ENCODE measurements at places on chromosomes 3 and 15.
A peak's percentile ranks its signal among the peaks of the same experiment; 100 is the strongest.

GRCh38 chr15:101264911-101265641 lies 12.2 kb downstream of the SELENOS start:
- no peak for DNase-seq

DNA sequence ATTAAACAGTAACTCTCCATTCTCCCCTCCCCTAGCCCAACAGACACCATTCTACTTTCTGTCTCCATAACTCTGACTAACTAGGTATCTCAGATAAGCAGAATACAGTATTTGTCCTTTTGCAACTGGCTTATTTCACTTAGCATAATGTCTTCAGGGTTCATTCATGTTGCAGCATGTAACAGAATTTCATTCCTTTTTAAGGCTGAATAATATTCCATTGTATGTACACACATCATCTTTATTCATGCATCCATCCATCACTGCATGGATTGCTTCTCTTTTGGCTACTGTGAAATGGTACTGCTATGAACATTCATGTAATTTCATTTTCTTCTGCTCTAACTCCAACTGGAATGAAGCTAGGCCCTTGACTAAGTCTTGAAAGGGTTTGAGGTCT lies 2.0 kb upstream of the PTPN23 start:
- DNase-seq: no peak

GRCh38 chr3:171508206-171508605 lies 48.0 kb upstream of the TNIK start:
- DNase-seq: no peak

GRCh38 chr3:170621256-170621655 lies 35.4 kb upstream of the SLC7A14 start:
- DNase-seq: no peak

- DNase-seq: no peak
Measured at GRCh38 chr3:187069857-187070516, 69.3 kb downstream of the RPL39L start.

- no peak for DNase-seq
Measured at GRCh38 chr3:61628636-61629035, 67.3 kb downstream of the PTPRG start.

DNA sequence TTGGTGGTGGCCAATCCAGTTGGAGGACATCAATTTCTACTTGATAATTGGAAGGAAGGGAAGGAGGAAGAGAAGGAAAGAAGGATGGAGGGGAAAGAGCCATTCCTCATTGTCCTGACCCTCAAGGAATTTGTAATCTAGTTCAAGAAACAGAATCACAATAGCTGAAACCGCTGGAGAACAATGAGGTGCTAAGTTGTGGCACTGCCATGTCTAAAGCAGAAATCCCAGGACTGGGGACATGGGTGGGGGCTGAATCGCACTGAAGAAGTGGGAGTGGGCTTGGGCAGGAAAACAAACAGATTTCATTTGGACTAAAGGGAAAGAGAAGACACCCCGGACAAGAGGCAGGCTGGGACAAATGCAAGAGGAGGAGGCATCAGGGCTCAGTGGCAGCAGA lies 183.6 kb downstream of the UACA start:
- DNase-seq: no peak

GRCh38 chr3:164940745-164941144 lies 137.6 kb downstream of the SI start:
- DNase-seq: peak; percentile 18

GRCh38 chr3:57967590-57967989 lies 40.6 kb upstream of the FLNB start:
- no peak for DNase-seq

DNA sequence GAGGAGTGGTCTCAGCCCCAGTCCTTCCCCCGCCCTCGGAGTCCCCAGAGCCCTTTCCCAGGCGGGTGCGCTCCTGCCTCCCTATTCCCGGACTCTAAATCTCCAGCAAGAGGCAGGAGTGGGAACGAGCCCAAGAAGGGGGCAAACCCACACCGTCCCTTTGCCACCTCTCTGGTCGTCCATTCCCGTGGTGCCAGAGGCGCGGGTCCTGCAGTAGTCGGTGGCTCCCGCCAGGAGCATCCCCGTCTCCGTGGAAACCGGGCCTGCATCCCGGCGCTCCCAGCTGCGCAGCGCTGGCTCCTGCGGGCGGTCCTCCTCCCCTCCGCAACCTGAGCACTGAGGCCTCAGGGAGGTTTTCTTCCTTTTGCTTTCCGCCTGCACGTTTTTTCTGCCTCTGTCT lies 44.8 kb downstream of the LHFPL4 start:
- no peak for DNase-seq

DNA sequence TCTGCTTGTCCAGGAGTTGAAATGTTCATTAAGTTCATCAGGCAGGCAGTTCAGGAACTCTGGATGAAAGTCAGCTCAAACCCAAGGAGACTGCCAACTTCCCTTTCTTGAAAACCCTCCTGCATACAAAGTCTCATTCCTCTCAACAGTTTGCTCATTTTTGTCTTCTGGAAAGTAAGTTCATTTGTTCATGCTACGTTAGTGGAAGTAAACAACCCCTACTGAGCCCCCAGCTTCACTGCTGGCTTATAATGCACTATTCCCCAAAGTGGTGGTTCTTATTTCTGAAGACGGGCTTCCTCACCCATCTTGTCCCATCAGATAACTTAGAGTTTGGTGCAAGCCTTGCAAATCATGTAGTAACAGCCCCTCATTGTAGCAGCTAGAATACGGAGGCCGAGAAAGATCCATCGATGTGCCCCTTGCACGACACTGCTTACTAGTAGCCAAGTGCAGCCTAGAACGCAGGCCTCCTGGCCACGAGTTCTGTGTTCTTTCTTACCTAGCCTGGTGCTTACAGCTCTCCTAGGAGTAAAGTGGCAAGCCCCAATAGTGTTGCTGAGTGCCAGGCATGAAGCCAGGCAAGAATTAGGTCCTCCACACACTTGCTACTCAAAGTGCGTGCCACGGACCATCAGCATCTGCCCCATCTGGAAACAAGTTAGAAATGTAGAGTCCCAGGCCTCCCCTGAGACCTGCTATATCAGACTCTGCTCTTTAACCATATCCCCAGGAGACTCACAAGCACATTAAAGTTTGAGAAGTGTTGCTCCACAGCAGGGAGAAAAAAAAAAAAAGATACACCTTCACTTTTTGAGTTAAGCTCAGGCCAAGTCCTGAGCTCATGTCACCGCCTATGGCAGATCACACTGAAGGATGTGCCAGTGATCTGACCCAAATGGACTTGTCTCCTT lies 82.5 kb downstream of the RFTN1 start:
- DNase-seq: no peak

GRCh38 chr15:58381697-58382096 lies 50.1 kb upstream of the LIPC start:
- no peak for DNase-seq

- no peak for DNase-seq
Measured at GRCh38 chr3:13141991-13142412, 68.8 kb upstream of the IQSEC1 start.

DNA sequence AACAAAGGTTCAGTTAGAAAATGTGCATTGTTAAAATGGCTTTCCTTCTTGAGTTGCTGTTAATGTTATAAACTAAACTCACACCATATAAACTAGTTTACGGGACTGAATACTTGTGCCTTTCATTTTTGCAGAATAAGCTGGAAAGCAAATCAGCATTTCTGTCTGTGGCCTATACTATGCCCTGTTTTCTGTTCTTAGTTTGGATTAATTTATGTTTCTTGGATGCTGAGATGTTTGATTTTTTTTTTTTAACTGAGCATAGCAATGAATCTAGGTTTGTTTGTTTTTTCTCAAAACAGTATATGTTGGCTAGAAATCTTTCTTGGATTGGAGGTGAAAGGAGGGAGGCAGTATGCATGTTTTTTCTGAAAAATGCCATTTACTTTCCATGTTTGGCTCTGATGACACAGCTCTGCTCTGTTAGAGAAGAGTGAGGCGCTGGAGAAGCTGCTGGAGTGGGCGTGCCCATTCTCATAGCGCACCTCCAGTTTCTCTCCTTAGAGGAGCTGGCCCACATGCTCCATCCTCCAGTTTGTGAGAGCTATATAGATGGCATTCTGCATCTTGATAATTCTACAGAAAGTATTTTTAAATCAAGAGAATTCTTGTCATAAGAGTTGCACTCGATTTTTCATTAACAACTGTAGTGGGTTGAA lies 423.6 kb upstream of the TPM1 start:
- DNase-seq: no peak

DNA sequence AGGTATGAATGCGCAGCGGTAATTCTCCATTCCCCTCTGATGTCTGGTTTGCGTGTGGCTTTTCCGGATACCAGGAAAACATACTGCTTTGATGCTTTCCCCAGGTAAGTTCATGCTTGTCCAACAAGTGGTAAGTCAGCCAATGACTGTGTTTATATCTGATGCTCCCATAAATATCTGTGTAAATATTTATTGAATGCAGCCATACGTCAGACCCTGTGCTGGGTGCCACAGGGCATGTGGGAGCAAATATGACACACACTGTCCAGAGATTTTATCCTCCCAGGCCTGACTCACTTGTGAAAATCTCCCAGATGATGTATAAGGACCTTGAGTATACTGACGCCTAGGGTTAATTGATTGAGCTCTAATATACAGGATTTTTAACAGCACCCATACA lies 29.6 kb upstream of the CEMIP start:
- no peak for DNase-seq

DNA sequence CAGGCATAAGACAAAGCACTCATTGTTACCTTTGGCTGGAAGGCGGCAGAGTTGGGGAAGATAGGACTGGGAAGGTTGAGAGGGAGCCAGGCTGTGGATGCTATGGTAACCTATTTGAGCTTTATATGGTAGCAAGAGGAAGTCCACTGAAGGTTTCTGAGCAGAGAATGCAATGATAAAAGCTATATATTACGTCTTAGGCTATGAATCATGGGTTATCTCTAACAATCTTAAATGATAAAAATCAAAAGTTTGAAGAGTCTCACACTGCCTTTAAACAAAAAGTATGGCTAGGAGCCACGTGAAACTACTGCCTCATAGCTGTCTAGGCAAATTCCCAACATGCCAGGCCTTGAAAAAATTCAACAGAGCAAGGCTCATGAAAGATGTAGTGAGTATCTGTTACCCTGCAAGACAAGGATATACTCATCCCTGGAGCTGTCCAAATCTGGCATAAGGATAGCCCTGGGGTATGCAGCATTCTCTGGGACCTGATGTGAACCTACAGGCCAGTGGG lies 4.1 kb downstream of the P3H2 start:
- no peak for DNase-seq

GRCh38 chr3:105866656-105867653 lies 1.9 kb downstream of the CBLB start:
- DNase-seq: no peak

GRCh38 chr15:44427756-44428724 lies 611 bp downstream of the CTDSPL2 start:
- DNase-seq: peak; percentile 11

GRCh38 chr3:97131476-97131875 lies 317.1 kb downstream of the EPHA6 start:
- no peak for DNase-seq

DNA sequence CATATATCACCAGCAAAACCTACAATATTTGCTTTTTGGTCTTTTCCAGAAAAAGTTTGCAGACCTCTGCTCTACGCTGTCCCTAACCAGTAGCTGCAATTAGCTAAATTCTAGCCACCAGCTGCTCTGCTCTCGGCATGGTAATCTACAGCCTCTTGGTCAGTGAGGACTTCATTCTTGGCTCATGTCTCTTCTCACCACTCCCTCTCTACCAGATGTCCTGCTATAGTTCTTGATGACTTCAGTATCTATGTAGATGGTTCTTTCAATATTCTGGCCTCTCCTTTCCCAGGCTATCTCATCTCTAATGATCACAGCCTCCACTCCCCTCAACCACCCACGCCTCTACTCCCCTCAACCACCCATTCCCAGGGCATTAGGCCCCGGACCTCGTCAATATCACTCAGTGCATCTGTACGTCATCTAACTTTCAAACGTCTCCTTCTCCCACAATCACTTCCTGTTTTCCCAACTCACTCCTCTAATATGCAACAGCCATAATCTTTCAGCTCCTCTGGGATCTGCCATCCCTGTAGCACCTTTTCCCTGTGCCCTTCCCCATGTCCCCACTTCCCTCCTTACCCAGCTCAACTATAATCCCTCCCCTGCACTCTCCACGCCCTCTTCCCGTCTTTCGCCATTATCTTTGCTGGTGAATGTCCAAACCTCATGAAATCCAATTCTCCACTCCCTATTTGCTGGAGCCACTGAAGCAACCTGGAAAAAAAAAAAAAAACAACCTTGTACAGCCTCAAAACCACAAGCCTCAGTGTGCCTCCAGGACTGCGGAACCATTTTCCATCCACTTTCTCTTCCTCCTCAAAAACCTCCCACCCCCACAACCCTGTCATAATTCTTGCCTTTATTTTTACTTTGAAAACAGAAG lies 429.4 kb upstream of the PROK2 start:
- no peak for DNase-seq

DNA sequence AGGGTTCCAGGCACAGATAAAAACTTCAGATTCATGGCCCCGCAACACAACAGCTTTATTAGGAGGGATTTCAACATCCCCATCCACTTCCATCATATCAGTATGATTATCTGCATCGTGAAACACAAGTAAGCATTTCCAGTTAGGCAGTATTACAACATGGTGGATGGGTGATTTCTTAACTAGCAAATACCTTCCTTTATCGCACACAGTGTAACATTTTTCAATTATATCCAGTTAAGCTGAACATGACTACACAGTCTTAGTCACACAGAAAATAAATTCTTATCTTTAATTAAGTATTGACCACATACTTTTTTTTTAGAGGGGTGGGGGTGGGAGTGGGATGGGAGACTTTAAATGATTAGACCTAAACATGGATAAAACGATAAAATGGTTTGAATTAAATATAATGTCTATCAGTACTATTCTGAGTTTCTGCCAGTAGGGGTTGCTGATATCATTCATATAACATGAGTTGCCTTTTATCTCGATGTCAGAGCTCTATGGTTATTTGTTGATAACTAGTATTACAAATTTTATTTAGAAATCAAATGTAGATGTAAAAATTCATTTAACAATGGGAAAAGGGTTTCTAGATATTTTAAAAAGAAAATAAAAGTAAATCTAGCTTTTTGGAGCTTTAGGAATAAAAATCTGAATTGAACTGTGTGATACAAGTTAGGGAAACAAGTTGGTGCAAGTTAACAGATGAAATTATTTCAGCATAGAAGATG lies 146.6 kb downstream of the TBL1XR1 start:
- DNase-seq: no peak
